ENCODE measurements at places on chromosomes 4 and X.

DNA sequence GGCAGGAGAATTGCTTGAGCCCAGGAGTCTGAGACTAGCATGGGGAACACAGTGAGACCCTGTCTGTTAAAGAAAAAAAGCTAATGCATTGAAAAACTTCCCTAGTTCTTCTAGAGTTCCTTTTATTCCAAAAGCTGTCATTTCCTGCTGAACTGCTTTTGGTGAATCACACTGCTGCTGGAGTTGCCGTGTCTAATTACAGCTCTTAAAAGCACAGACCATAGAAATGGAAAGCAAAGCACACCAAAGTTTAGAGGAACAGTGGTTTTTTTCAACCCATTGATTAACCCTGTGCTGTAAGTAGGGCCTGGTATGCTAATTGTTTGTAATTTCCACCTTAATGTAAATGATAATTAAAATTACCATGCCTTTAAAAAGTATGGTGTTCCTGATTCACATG is 52.4 kb downstream of the SEPTIN11 start:
- no peak for DNase-seq

DNA sequence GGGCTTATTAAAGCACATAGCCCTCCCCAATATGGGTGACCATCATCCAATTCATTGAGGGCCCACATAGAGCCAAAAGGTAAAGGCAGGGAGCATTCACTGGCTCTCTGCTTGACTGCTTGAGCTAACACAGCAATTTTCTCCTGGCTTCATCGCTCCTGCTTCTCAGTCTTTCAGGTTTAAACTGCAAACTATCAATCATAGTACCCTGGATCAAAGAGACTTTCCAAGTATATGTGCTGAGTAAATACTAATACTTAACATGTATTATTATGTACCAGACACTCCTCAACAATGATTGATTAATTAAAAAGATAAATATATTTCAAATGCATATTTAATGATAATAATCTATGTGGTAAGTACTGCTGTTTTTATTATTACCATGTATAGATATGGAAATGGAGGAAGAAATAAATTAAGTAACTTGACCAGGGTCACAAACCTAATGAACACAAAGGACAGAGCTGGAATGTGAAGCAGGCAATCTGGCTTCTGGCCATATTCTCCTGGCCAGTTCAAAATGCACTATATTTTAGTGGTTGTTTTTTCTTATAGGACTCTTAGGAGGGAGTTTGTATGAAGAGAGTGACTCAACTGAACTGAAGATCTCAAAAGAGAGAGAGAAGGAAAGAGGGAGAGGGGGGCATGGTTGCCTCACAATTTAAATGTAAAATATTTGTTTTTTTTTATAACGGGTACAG is 1197.3 kb downstream of the TECRL start:
- DNase-seq = no peak

DNA sequence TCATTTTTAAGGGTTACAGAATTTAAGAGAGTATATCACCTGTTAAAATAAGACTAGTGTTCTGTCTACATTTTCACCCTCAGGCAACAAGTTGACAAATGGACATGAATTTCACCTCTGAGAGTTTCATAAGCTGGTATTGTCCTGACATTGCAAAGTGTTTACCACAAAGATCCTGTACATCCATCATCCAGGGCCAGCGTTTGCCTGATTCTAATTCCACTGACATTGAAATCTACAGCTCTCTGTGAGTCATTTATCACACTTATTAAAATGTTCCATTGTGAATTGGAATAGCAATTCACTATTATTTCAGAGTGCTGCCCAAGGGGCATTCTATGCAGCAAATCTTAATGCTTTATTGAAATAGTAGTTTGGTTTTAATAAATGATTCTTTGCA is 1499.4 kb upstream of the PCDH7 start:
- no peak for DNase-seq

DNA sequence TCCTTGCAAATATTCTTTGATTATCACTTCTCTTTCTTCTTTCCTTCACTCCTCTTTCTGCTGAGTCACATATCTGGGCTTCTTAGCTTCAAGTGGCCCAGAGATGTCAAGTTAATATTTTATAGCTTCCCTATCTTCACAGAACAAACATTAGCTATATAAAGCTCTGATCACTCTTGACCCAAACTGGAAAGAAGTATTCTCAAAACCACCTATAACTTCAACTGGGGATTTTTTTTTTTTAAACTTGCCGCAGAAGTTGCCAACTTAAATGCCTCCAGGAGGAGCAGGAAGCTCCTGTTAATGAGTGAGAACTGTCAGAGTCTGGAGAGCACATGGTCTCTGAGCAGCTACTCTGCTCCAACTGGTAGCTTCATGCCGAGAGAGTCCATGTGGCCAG is 233.3 kb upstream of the EDNRA start:
- DNase-seq = no peak

DNA sequence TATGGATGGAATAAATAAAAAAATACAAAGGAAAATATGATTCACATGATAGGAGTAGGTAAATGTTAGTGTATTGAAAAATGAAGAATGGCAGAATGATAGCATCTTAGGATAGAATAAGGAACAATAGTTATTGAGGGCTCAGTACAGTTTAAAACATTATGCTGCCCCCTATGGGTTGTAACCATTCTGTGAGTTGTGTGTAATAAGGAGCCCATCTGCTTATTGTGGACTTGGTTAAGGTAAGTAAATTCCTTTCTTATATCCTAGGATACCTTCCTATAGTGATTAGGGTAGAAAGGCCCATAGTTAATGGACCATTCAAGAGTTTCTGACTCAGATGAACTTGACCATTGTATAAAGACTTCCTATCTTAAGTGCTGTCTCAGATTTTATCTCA is 195.8 kb downstream of the PDHA2 start:
- DNase-seq = no peak

DNA sequence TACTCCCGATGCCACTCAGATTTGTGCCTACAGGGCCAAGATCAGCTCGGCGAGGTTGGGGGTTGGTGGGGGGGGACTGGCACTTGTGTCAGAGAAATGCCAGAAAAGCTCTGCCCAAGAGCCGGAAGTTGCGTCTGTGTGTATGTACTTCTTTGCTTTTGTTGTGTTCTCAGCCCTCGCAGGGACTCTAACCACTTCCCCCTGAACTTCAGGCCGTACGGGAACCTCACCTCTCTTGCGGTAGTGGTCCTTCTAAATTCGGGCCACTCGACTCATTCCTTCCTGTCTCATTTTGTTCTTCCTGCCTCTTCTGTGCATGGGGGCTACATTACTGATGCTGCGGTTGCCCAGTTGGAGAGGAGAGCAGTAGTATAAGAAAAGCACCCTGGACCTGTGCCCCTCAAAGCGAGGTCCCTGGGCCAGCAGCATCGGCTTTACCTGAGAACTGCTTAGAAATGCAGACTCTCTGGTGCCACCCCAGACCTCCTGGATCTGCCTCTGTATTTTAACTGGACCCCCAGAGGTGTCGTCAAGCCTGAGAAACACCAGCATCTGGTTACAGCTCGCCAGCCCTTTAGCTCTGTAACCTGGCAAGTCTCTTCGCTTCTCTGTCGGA is 146.3 kb upstream of the RPS6KA3 start:
- DNase-seq = no peak

DNA sequence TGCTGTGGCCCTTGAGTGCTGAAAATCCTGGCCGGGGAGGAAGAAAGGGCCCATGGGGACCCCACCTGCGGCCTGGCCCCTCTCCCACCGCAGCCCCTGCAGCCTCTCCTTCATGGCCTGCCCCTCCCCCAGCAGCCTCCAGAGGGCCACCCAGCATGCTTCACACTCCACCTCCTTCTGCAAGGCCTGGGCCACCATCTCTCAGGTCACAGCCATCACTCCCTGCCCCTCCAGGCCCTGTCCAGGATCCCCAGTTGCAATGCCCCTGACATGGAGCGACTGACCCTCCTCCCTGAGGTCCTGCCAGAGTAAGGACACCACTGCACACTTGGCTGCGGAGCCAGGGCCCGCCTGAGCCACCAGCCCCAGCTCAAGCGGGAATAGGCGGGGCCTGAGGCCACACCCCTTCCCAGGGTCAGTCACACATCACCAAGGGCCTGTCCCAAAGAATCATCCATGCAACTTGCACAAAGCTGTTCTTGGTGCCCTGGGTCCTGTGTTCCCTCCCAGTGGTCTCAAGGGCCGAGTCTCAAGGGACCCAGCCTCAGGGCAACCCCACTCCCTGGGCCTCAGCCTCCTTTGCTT is 32.9 kb downstream of the CCNQ start:
- no peak for DNase-seq

DNA sequence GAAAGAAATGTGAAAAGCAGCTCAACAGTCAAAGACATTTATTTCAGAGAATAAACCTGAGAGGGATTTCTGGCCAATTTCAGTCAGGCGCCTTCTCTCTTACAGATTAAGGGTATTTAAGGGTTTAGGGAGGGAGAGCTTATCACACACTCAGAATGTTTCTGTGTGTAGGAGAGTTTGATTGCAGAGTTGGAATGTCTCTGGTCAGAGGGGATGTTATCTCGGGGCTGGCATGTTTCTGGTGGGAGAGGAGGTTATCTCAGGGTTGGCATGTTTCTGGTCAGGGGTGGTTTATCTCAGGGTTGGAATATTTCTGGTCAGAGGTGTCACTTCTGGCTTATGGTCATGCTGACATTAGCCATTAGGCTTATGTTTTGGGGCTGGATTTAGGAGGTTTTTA is 1920.5 kb upstream of the PCDH7 start:
- DNase-seq = no peak

GRCh38 chr4:99679204-99679603 is 21.6 kb upstream of the C4orf54 start:
- no peak for DNase-seq

GRCh38 chr4:60039908-60040307 is 1160.2 kb upstream of the ADGRL3 start:
- no peak for DNase-seq

DNA sequence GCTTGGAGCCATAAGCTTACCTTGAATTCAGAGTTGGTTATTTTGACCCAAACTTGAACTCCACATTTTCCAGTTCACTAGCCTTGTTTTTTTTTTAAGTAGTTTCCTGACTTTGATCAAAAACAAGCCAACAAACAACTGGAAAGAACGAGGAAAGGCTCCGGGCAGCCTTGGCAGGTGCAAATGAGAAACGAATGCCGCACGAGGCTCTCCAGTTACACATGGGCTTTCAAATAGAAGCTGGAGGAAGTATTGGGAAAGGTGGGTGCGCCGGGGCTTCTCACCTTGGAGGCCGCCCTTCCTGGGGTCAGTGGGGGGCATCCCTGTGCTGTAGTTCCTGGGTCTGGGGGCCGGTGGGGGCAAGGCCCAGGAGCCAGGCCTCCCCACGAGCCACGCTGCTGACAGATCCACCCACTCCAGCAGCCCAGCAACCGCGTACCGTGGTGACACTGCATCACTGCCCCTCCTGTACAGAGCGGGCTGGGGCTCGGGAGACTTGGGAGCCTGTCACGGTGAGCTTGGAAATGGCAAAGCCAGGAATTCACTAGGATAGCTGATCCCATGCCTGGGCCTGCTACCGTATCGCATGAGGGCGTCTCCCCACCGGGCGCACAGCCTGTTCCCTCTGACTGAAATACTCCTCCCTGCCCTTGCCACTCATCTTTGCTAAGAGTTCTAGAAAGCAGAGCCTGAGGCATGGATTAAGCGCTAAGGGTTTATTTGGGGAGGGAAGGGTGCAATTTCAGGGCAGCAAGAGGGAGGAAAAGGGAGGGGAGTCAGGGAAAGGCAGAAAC is 50.9 kb upstream of the ADRA2C start:
- no peak for DNase-seq

GRCh38 chr4:6876440-6876839 is 33.2 kb upstream of the TBC1D14 start:
- no peak for DNase-seq

DNA sequence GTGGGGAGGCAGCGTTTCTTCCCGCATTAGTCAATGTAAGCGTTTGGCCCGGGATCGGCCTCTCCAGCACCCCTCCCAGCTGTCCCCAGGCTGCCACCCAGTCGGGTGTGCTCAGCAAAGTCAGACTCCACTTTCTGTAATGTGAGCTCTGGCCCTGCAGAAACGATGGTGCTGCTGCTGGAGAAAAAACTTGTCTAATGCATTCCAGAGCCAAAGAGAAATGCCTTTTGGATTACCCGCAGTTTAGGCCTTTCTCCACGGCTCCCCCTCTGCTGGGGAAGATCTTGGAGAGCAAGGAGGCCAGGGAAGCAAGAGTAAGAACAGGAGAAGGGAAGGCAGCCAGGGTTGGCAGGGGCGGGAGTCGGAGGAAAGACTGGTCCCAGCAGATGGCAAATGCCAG is 55.2 kb downstream of the ELF4 start:
- DNase-seq = peak; percentile 28

- DNase-seq = no peak
Observed at GRCh38 chr4:88276952-88277710, 7.2 kb downstream of the PPM1K start.

DNA sequence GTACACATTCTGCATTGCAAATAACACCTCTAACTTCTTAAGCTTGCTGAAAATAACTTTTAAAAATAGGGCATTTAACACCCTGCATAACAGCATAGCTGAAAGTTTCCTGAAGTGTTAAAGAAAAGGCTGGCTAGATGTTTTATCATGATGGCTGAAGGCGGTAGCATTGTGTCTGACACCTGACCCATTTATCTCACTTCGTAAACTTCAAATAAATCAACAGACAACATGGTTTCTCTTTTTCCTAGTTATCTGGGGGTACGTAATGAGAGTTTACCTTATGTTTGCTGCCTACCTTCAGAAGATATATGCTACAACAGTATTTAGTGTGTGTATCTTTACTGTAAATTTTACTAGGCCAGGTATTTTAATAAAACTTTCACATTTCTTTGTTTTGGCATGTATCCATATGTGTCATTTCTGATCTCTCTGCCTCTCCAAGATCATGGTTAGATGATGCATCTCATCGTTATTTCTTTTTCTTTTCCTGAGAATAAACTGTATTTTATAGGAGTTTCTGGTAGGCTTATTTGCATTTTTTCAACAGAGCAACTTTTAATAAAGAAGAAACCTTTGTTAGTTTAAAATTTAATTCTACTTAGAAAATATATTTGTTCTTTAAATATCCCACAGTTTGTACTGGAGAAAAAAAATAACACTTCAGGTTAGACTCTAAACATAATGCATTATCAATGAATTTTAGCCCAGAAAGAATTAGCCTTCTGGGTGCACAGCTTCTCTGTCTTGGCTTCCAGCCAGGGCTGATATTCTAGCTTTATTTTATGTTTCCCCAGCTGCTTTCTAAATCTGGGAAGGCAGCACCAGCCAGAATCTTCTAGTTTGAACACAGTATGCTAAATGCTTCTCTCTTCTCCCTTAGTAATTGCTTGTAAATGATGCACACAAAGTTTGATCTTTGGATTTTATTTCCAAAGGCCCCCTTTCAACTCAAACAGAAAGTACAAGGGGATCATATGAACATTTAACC is 2.9 kb downstream of the NDST4 start:
- no peak for DNase-seq

DNA sequence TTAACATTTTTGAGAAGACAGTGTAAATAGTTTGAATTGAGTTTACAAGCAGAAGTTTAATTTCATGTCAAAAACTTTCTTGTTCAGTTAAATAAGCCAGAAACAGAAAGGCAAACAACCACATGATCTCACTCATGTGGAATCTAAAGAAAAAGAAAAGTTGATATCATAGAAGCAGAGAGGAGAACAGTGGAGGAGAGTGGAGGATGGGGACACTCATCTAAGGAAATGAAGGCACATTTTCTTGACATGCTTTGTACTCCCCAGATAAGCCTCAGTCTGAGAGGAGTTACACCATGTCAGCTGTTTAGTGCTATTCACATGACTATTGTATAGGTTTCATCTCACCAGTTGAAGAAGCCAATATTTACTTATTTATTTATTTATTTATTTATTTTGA is 13.5 kb downstream of the SNCA start:
- DNase-seq = no peak

Data from fibroblast of the conjunctiva (primary cell).